AG10803 (cell line): ENCODE measurements at places on chromosomes 4 and X.

- DNase-seq, result peak; percentile 59
These were observed 60.7 kb upstream of the ABCG2 start for GRCh38 chr4:88219099-88219498.

DNA sequence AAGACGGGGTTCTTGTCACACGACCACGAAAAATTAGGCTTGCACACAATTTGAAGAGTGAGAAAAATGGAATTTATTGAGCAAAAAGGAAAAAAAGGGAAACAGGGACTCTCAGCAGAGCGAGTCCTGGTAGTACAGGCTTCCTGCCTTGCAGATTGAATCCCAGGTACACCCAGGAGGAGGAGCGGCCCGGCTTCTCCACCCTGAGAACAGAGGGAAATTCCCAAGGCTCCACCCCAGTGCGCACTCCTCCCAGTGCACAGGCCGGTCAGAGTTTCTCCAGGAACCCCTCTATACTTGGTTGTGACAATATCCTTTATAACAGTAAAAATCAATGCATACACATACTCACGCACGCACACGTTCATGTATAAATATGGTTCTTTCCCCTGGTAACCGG lies 22.0 kb downstream of the SLC4A4 start:
- no peak for DNase-seq

DNA sequence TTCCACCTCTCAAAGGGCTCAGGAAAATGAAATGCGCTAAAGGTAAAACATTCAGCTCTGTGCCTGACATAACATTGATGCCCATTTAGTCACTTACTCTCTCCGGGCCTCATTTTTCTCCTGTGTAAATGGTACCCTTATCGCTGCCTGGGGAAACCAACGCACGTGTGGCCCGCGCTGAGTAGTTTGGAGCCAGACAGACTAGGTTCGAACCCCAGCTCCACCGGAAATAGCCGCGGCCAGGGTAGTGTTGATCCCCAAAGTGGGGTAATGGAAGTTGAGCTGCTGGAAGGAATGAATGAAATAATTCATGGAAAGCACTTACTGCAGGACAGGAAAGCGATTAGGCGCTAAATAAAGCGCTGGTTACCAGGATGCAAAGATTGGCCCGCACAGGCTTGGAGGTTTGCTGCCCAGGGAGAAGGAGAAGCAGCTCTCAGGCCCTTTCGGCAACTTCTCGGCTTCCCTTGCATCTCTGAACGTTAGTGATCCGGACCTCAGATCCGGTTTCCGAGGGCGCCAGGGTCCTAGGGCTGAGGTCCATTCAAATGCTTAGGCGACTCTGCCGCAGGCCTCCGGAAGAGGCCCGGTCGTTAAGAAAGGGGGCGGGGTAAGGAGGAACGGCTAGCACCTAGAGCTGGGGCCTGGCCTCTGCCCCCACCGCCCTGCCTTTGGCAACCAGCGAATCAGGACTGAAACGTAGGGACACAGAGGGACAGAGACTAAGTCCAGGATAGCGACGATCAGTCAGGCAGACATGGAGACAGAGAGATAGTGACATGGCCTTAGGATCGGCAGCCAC lies 13.3 kb downstream of the NKX3-2 start:
- no peak for DNase-seq

DNA sequence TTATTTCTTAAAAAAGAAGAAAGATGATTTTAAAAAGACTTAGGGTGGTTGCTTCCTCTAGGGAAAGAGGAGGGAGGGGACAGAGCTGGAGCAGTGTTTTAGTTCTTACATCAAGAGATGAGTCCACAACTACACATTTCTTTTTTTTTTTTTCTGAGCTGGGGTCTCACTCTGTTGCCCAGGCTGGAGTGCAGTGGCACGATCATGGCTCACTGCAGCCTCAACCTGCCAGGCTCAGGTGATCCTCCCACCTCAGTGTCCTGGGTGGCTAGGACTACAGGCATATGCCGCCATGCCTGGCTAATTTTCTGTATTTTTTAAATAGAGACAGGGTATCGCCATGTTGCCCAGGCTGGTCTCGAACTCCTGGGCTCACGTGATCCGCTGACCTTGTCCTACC lies 17.2 kb downstream of the SH3KBP1 start:
- no peak for DNase-seq

DNA sequence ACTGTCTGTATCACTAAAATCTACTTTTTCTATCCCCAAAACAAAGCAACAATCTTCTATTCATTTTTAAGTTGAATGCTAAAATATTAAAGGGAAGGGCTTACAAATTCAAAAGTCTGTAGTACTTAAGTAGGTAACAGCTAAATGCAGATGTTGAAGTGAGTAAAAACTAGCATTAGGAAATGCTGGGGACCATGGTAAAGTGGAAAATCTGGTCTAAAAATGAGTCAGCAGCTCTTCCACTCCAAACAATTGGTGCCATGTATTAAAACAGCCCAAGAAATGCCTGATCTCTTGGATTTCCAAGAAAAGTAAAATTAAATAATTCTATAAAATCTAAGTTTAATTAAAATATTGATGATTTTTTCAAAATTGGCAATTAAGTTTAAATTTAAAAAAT lies 73.3 kb upstream of the PPP3CA start:
- DNase-seq, result peak; percentile 6

DNA sequence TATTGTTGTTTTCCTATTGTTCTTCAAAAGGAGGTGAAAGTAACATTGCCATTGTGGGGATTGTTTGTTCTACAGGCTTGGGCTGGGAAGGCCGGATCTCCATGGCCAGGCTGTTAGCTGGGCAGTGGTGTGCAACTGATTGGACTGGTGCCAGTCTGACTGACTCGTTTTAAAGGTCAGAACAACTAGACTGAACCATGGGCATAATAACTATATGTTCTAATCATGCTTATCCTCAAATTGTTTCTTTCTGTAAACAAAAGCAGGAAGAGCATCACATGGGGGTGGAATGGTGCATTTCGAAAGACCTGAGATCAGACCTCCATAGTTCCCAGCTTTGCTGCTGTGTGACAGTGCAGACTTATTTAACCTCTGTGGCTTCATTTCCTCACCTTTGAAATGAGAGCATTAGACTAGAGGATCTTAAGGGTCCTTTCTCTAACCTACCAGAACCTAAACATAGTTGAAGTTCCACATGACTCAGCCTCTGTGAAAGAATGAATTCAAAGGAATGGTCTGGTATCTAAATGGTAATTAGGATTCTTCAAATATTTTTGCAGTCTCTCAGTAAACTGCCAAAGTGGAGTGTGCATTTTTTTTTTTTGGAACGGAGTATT lies 66.7 kb upstream of the PGRMC2 start:
- peak; percentile 99 for DNase-seq

GRCh38 chr4:184444953-184445309 lies 29.4 kb downstream of the IRF2 start:
- no peak for DNase-seq

DNA sequence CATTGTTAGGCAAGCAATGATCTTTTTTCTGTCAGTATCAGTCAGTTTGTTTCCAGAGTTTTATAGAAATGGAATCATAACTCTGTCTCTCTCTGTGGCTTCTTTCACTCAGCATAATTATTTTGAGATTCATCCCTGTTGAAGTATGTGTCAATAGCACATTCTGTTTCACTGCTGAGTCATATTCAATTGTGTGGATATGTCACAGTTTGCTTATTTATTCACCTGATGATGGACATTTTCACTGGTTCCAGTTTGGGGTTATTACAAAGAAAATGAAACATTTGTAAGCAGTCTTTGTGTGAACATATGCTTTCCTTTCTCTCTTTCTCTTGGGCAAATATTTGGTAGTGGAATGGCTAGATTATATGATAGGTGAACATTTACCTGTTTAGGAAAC lies 10.2 kb upstream of the ZNF718 start:
- no peak for DNase-seq

DNA sequence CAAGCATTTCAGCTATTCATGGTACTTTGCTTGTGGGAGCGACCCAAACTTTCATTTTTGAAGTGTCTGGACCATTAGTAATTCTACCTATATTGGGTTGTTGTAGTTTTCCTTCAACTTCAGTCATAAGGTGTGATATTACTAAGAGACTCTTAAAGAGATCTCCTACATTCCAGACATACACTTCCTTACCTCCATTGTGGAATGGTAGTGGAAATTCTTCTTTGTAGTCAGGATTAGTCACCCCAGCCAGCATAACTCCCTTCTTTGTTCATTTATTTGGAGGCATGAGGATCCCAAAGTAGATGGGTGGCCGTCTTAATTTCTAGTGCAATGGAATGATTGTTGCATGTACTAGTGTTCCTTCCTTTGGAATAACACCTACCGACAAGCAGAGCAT lies 991.4 kb downstream of the ARAP2 start:
- no peak for DNase-seq

- peak; percentile 75 for DNase-seq
These were observed at the start of gene FNIP2 for GRCh38 chr4:158768555-158769174. Gene FNIP2 (plus strand): TSS chr4:158769026. CDS start chr4:158769213, 187 bp downstream.

DNA sequence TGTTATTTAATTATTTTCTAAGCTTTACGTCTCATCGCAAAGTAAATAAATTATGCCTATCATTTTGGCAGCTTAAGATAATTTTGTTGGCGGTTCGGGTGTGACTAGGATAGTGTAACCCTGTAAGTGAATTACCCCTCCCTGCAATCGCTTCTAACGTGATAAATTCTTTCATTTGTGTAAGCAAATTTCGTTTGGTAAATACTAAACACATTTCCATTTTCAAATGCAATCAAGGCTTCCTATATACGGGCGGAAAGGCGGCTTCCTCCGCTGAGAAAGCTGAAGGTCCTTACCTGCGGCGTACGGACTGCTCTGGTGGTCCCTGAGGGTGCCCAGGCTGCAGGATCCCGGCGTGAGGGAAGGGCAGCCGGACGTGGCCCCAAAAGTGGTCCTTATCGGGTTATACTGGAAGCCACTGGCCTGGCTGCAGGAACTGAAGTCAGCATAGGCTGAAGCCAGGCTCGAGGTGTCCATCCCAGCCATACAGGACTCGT lies 403 bp downstream of the PHOX2B start:
- DNase-seq, result no peak

DNA sequence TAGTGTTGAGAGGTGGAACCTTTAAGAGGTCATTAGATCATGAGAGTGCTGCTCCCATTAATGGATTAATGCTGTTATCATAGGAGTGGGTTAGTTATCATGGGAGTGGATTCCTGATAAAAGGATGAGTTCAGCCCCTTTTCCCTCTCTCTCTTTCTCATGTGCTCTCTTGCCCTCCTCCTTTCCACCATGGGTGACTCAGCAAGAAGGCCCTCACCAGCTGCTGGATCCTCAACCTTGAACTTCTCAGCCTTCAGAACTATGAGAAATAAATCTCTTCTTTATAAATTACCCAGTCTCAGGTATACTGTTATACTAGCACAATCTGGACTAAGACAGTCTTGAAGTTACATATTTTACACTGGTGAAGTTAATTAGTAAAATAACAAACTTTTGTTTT lies 10.0 kb upstream of the CDKL5 start:
- DNase-seq, result no peak

- no peak for DNase-seq
These were observed 832.4 kb downstream of the STIM2 start for GRCh38 chr4:27692868-27693634.

DNA sequence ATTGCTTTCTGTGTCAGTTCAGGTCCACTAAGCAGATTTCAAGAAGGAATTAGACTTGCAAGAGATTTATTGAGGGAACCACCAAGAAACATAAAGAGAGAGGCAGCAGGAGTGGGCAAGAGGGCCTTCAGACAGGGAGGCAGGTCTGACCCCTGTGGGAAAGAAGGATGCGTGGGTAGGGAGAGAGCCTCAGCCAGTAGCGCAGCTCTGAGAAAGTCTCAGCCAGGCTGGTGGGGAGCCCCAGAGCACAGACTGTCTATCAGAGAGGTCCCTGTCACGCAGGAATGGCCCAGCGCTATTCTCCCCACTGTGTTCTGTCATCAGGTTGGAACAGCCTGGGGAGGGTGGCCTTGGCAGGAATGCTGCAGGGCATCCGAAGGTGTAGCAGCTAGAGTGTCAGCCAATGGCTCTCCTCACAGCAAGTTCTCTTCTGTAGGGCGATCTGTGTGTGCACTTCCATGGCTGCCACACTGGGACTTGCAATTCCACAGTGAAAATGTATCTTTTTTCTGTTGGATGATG lies 48.0 kb downstream of the OTC start:
- no peak for DNase-seq

DNA sequence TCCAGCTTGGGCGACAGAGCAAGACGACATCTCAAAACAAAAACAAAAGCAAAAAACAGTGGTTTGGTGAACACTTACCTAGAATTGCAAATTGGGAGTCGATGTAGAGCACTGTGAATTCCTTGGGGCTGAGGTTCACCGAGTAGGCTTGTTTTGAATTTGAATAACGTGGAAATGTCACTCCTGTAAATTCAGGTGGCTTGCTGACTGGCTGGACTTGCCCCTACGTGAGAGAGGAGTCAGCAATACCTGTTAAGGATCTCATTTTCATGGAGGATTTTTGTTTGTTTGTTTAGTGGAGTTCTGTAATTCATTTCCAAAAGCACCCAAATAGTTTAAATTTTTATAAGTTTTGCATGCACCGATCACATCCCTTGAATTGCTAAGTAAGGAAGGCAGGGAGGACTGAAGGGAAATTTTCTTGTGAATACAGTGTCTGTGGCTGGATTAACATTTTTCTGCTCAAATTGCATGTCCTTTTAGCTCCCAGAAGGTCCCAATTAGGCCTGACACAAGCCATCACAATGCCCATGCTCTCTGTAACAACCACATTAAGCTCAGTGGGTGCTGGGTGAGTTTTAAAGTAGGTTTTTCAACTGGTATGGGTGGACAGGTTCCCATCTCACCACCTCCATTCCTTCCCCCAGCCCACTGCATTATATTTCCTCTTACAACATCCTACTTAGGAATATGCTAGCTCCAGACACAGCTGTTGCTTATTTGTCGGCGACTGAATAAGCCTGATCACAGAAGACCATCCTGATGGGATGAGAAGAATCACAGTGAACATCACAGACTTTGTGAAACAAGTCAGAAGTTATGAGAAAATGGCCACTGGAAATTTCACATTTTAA lies 58.5 kb upstream of the TTC29 start:
- DNase-seq, result peak; percentile 54

DNA sequence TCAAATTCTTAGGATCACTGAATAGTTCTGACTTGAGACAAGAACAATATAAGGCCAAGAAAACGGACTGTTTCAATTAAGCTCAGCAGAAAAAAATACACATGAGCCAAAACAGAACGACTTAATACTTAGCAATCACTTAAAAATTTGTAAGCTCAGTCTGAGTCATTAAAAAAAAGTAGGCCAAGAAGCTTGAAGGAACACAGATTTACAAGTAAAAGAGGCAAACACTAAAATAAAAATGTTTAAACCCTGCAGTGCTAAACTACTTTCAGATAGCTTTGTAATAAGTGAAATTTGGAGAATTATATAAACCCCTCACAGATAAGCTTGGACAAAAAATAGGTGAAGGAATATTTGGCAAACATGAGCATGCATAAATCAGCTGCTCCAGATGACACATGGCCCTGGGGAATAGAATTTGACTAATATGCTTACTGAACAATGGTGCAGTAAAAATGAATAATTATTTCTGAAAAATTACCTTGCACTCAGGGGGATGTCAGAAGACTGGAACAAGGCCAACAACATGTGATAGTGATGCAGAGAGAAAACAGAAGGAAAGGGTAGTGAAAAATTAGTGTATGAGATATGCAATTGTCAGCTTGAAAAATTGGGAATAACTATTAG lies 49.6 kb downstream of the LNX1 start:
- DNase-seq, result peak; percentile 98

- no peak for DNase-seq
These were observed 13.1 kb upstream of the SULT1B1 start for GRCh38 chr4:69773484-69773883.
